ENCODE measurements at places on chromosomes 2 and 18.

GRCh38 chr18:12091538-12092141, 2.0 kb upstream of the ANKRD62 start:
- DNase-seq = peak; percentile 83

- no peak for DNase-seq
Measured at GRCh38 chr2:35787302-35788031, 568.1 kb upstream of the CRIM1 start.

DNA sequence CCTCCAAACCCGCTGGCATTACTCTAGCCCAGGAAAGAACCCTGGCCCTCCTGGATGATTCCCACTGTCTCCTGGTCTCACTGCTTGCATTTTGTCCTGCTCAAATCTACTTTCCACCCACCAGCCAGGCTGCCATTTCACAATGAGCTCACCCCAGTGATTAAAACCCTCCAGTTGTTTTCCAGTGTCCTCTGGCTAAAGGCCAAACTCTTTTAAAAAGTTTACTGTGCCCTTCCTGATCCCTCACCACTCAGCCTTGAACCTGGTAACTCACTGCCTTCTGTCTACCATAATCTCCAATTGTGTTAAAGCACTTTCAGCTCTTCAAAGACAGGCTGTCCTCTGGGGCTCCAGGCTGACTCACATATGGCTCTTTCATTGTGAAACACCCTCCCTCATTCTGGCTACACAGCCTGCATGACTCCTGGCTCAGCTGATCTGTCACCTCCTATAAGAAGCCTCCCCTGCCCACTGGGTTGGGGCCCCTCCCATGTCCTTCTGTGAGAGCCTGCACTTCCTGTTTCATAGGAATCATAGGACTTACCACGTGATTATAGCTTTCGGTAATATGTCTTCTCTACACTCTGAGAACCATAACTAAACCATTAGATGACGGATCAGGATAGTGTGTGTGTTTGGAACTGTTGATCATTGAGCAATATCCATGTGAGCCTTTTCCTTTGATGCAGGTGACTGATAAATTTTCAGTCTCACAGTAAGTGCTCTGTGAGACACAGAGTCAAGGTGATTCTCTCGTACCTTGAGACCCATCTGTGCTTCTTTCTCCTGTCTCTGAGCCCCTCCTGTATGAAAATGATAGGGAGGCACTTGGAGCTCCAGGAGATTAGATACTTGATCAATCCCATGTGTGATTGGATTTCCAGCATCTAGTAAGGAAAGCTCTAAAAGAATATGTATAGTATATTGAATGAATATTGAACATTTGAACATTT, 590.8 kb upstream of the ID2 start:
- DNase-seq = peak; percentile 64

DNA sequence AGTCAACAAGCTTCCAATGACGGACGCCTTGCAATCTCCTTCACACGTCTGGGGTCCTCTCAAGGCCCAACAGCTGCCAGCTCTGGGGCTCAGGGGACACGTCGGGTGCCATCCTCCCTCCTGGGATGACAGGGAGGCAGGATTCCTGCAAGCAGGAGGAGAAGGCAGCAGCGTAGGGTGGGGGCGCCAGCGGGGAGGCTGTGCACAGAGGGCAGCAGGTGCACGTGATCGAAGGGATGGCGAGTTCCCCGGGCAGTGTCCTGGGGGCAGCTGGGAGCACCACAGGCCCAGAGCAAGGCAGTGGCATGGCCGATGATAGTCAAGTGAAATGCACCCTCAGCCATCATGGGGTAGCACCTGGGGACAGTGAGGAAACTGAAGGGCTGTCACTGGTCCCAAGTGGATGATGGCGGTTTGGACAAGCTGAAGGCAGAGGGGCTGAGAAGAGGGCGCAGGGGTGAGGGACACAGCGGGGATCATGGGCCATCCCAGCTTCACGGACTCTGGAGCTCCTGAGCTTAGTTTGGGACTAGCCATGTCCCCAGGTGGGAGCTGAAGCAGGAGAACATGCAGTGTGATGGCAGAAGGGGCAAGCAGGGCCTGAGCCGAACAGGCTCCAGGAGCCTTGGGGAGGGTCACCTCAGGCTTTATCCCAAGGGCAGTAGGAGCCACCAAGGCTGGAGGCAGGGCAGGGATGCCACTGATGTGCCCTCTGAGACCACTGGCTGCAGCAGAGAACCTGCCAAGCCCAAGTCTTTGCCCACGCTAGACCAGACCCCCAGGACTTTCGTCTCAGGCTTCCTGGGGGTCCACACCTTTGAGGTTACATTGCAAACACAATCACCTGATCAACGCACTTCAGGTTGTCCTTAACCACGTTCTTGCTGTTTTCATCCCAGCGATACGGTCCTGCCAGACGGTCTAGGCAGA, 16.3 kb upstream of the SNED1 start:
- DNase-seq = no peak

GRCh38 chr18:68861365-68861764, 63.5 kb downstream of the CCDC102B start:
- no peak for DNase-seq

GRCh38 chr2:225122583-225123486, 80.6 kb upstream of the DOCK10 start:
- DNase-seq = peak; percentile 33

DNA sequence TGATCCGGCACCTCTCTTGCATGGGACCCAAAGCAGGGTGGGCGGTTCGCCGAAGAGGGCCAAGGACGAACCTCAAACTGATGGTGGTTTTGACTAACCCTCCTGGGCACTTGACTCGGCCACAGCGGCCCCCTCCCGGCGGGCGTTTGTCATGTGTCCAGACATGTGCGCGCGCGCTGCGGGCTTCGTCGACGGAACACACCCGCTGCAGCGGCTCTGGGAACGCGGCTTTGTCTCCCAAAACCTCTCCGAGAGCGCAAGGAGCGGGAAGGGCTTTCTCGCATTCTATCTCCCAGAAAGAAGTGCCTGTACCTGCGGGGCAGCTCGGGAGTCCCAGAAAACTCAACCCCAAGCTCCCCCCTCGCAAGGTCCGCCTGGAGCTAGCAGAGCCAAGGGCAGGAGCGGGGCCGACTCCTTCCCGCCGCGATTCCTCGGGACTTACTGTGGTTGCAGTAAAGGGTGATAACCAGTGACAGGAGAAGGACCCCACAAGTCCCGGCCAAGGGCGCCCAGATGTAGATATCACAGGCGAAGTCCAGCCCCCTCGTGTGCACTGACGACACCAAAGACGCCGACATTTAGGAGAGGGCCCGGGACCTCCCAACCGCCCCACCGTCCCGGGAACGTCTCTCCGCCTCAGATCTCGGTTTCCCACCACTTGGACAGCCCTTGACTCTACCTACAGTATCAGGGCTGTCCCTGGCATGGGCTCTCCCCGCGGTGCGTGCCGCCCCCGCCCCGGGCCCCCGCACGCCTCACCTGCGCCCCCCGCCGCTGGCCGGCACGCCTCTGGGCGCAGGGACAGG, 1.6 kb downstream of the CD8A start:
- no peak for DNase-seq

GRCh38 chr2:127066942-127067341, 40.0 kb downstream of the BIN1 start:
- DNase-seq = no peak

DNA sequence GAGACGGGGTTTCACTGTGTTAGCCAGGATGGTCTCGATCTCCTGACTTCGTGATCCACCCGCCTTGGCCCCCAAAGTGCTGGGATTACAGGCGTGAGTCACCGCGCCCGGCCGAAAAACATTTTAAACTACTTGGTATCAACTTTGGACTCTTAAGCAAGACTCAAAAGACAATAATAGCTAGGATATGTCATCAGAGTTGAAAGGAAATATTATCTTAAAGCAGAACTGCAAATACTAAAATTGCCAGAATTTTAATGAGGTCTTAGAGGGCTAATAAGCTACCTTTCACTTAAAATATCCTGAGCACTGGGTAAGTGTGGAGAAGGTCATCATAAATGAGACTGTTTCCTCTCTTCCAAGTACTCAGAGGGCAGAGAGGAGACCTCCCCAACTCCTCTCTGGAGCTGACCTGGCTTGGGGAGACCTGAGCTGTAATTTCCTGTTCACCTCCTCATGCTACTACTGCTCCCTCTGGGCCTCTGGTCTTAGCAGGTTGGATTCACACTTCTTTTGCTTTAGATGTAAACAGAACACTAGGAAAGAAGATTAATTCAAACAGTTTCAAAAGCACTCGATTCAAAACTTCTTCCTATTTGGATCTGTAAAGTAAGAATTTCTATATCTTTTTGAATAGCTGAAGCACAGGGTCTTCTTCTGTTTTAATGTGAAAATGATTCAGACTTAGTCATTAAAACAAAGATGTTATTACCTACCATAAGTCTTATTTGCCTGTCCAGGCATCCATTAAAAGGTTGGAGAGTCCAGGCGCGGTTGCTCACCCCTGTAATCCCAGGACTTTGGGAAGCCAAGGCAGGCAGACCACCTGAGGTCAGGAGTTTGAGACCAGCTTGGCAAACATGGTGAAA, 16.5 kb downstream of the CNRIP1 start:
- DNase-seq = no peak

DNA sequence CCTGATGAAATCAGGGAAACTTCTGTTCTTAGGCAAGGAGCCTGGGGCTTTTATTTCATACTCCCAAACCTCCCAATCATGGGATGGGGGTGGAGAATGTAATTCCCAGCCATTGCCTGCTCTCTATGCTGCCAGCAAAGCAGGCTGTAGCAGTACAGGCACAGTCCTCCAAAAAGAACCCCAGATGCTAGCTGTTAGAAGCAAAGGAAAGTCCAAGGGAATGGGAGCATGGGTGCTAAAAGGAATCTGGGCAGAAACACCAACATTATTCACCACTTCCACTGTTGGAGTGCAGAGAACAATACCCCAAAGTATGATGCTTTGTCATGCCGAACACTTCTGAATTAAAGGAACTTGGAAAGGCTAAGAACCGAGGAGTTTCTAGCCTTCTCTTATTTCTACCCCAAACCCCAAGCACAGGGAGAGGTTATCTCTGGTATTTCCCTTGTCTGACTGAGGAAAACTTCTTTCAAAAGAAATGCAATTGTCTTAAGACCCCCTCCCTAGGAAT, 24.7 kb downstream of the MDH1 start:
- no peak for DNase-seq

DNA sequence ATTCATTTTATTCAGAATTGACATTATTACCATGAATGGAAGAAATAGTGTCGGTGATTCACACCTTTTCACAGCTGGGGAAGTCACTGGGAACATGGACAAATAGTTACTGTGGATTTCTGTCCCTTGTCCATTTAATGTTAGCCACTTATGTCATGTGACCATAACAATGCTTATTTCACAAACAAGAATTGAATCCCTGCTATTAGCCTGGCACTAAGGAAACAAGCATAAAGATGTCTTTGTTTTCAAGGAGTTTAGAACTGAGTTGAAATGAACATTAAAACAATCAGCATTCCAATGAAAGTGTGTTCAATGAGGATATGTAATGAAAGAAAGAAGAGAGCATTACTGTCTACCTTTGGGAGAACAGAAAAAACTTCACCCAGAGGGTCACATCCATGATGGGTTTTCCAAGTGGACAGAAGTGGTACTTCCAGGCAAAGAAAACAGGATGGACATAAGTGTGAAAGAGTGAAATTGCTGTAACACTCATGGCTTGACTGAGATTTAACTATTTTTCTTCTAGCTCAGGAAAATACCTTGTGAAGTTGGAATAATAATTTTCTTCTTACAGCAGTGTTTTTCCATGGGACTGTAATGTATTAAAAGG, 324.5 kb upstream of the UBE2E3 start:
- DNase-seq = no peak

DNA sequence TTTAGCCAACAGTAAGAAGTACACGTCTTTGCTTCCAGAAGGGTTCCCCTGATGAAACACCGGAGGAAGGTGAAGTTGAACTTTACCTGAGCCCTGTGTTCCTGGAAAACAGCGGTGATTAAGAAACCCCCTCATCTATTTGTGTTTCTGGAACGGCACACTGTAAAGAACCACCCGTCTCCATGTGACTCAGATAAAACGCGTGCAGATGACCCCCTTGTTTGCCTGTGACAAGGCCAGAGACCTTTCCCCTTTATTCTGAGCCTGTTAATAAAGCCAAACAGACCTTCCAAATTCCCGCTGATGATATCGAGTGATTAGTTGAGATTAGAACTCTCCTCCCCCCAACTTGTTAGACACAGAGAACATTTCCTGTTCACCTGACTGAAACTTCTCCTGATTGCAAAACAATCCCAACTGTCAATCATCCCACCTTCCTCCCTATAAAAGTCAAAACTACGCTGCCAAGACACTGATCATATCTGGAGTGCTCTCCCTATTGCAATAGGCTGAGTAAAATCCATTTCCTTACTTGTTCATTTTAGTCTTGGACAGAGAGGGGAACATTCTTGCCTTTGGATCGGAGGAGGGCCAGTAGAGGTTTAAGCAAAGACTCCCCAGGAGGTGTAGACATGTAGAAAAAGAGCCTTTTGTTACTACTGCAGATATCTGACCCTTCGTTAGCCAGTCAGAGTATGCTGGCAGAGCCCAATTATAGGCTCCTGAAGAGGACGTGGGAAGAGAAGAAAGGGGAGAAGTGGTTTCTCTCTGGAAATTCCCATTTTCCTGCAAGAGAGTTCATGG, 914 bp upstream of the IWS1 start:
- no peak for DNase-seq

- DNase-seq = no peak
Measured at GRCh38 chr2:39217192-39217550, 26.6 kb downstream of the CDKL4 start.

GRCh38 chr2:218262631-218263586, 2.1 kb downstream of the GPBAR1 start:
- DNase-seq = no peak

DNA sequence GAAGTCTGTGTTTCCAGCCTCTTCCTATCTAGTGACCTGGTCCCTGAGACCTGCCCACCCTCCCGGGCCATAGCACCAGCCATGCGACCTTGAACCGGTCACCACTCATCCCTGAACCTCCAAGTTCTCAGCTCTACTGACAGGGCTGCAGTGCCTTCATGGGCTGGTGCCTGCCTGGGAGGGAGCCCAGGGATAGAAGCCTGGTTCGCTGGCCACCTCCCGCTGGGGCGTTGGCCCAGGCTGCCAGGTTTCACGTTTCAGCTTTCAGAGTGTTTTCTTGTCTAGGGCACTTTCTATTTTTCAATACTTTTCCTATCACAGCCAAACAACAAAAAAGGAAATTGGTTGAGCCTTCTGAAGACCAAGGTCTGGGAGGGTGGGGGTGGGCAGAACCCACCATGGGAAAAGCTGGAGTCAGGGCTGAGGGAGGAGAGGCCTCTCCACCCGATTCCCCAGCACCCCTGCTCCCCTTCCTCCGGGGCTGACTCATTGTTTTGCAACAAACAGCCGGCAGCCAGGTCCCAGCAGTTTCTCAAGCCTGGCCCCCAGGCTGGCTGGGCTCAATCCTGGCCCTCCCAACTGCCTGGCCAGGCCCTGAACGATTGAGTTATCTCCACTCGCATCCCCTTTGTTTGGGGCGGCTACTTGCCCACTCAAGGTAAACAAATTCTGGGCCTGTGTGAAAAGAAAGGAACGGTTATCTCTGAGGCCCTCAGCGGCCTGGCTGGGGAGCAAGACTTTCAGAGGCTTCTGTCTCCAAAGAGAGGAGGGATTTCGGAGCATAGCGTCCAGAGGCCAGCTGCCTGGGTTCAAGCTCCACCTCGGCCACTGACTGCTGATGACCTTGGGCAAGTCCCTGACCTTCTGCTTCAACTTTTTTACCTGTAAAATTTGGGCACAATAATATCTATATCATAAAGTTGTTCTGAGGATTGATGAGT, 47.5 kb downstream of the ZFP36L2 start:
- peak; percentile 95 for DNase-seq

Measured in myocyte (in vitro differentiated cells).